H1 (cell line): ENCODE measurements at places on chromosomes 7 and 10. TPM values are rescaled to one million over a fixed set of nuclear protein-coding genes. Genes with fewer than 3 reads are reported as not detected.

The MINDY4 gene
- polyA plus RNA-seq, result 1.3 and 1.6 TPM in 2 replicates

The SPDYE8 gene
- not detected in 2 replicates for polyA plus RNA-seq

- H3K27me3 ChIP-seq, result no peaks in the 10 kb centered on the region
- no peak for DNase-seq
Measured at GRCh38 chr10:74901301-74901700, 74.9 kb downstream of the KAT6B start.

DNA sequence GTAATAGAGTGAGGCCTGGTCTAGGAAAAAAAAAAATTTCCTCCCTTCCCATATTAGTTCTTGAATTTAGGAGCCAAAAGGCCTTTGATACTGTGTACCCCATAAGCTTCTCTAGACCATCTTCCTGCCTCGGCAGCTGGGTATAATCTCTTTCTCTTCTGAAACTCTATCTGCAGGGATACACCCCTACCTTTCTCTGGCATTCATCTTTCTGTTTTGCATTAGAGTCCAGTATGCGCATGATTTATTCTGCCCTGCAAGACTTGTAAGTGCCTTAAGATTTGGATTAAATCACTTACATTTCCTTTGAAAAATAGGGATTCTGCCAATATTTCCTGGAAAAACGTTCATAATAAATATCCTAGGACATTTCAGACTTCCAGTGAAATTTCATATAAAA is 431.2 kb downstream of the PLXDC2 start:
- H3K4me3 ChIP-seq, result no peak overlapping the region
- H3K36me3 ChIP-seq, result no peaks in the 10 kb centered on the region
- no peak overlapping the region for H3K27ac ChIP-seq
- H3K27me3 ChIP-seq, result no peaks in the 10 kb centered on the region
- H3K4me1 ChIP-seq, result no peaks in the 10 kb centered on the region; the same call in 1 of the 2 replicates
- DNase-seq, result no peak

DNA sequence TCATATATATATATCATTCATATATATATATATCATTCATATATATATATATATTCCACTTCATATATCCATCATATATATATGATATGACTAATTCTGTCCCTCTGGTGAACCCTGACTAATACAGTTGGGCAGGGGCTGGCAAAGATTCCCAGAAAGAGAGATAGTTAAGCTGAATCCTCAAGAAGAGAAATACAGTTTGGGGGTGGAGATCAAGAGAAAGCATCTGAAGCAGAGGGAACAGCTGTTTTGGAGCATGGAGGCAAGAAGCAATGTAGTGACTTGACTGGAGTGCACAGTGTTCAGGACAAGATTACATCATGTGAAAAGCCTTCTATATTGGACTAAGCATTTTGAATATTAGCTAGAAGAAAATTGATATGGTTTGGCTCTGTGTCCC is 540.7 kb downstream of the MAGI2 start:
- H3K27ac ChIP-seq, result no peak overlapping the region
- H3K4me3 ChIP-seq, result no peak overlapping the region
- no peaks in the 10 kb centered on the region for H3K27me3 ChIP-seq
- H3K36me3 ChIP-seq, result no peaks in the 10 kb centered on the region

DNA sequence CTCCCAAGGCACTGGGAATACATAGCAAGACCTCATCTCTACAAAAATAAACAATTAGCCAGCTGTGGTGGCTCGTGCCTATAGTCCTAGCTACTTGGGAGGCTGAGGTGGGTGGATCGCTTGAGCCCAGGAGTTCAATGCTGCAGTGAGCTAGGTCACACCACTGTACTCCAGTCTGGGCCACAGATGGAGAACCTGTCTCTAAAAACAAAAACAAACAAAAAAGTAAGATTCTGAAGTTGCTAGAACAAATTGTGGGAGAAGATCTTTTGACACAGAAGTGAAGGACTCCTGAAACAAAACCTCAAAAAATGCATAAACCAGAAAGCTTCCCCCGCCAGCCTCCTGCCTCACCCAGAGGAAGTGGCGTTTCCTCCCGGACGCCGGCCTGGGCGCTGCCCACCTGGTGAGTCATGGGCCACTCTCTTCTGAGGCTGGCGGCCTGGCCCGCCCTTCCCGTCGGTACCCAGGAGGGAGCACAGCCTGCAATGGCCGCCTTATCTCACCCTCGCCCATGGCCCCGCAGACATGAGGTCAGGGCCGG is 25.4 kb upstream of the ELN start:
- no peaks in the 10 kb centered on the region for H3K4me1 ChIP-seq
- no peaks in the 10 kb centered on the region for H3K27me3 ChIP-seq
- no peak for DNase-seq
- H3K36me3 ChIP-seq, result no peaks in the 10 kb centered on the region
- H3K27ac ChIP-seq, result no peak overlapping the region
